ENCODE measurements at places on chromosomes 6 and 20. TPM values are rescaled to one million over a fixed set of nuclear protein-coding genes. Genes with fewer than 3 reads are reported as not detected.

SIRPB2 gene
- not detected for total RNA-seq

SCRT2 gene
- total RNA-seq = not detected

FOXQ1 gene
- total RNA-seq = not detected

RGS17 gene
- total RNA-seq = 1.7 TPM

RPP40 gene
- total RNA-seq = 22.2 TPM

FAM184A gene
- not detected for total RNA-seq

SAPCD1 gene
- not detected for total RNA-seq

ZC2HC1B gene
- not detected for total RNA-seq

C6orf132 gene
- 0.72 TPM for total RNA-seq

- peak; percentile 7 for DNase-seq
These were observed 17.8 kb downstream of the OR2H2 start for GRCh38 chr6:29602564-29603361.

DNA sequence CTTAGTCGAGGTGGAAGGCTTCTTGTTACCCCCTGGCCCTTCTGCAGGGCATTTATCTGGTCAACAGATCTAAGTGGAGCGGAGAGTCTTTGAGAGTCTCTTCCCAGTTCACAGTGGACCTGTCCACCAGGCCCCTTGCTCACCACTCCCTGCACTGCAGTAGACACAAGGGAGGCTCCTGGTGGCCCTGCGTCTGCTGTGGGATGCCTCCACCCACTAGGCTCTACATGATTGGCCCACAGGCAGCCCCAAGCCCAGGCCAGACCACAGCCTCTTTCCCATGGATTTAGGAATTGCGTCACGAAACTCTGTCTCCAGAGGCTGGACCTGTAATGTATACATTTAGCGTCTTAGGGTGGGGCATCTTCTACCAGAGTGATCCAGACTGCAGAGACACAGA is 28.4 kb downstream of the TBC1D7 start:
- DNase-seq = no peak

DNA sequence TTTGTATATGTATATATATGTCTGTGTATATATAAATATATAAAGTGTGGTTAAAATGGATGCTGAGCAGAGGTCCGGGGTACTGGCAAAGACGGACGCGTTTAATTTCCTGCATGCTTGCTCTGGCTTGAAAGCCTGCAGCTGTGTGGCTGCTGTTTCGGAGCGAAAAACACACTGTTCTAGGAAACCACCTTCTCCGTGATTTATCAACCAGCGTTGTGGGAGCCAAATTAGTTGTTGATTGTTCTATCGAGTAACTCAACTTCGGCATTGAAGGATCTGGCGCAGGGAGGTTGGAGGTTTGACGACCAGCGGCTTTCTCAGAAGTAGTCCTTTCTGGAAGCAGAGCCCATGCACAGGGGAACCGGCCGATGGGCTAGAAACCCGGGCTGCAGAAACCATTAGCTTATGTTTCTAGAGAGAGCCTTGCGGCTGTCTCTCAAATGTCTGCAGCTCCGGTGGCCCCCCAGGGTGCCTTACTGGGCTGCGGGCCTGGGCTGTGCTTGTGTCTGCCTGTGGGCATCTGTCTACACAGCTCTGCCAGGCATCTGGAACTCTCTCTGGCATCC is 81.8 kb downstream of the EDN3 start:
- no peak for DNase-seq

DNA sequence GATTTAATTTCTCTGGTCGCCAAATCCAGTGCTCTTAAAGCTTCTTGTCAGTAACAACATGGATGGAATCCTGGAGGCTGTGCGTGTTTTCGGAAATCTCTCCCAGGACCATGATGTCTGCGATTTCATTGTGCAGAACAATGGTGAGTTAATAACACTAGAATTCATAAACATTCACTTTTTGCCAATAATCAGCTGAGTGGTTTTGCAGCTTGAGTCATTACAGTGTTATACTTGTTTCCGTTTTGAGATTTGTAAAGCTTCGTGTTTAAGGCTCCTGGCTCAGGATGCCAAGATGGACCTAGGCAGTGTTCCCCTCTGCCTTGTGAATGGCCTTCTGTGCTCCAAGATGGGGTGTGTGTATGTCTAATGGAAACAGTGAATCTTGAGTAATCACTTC is 113.8 kb downstream of the ARMC2 start:
- DNase-seq = peak; percentile 90

DNA sequence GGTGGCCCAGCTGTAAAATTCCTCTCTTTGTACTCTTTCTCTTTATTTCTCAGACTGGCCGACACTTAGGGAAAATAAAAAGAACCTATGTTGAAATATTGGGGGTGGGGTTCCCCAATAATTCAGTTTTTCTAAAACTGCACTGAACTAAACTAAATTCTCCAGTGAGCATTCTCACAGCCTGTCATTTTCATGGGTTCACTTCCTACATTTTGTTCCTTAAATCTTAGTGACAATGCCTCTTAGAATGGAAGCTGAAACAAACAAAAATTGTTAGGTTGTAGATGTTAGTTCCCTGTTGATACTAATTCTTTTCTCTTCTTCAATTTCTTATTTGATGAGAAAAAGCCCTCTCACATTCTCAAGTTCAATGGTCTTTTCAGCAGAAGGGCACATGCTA is 35.8 kb upstream of the IFNGR1 start:
- no peak for DNase-seq

DNA sequence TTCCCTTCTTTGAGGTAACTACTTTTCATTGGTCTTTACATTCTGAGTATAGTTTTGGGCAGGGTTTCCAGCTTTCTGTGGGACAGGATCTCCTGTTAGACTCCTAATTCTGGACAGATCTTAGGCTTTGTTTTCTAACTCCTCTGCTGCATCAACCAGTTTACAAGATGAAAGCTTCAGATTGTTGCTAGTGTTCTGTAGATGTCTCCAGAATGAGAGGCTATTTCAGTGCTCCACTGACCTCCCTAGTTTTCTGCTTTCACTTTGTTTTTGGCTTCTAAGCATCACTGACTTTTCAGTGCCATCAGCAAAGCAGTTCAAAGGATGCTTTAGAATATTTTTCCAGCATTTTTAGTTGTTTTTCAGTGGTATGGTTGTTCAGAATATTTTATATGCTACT is 101.4 kb downstream of the LIN28B start:
- DNase-seq = no peak

- DNase-seq = no peak
These were observed 189.1 kb downstream of the TBX18 start for GRCh38 chr6:84575264-84575663.

DNA sequence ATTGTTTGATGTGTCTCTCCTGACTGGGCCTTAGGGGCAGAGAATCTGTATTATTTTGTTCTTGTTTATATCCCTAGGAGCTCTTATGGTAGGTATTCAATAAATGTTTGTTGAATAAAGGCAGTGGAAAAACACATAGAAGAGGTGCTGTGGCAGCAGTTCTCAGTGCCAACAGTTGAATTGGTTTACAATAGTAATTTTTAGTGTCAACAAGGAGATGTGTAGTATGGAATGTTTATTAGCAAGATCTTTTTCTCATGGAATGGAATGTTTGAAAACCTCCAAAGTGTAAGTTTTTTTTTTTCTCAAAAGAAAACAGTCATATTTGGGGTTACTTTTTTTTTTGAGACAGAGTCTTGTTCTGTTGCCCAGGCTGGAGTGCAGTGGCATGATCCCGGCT is 28.0 kb downstream of the ASXL1 start:
- no peak for DNase-seq

DNA sequence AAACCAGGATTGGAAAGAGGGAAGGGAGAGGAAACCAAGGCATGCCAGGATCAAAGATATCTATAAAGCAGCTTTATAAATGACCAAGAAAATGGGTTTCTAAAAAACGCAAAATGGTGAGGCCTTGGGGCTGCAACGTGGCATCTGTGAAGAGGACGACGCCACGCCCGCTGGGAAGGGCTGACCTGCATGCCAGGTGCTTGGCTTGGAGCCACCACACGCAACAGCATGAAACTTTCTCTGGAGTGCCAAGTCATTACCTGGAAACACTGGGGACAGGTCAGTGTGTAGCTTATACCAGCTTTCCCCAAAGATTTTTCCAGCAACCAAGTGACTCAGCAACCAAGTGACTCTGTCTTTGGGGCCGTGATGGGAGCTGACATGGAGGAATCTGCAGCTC is 82.5 kb downstream of the POPDC3 start:
- no peak for DNase-seq

GRCh38 chr6:37062424-37062823 is 57.0 kb downstream of the FGD2 start:
- DNase-seq = no peak

DNA sequence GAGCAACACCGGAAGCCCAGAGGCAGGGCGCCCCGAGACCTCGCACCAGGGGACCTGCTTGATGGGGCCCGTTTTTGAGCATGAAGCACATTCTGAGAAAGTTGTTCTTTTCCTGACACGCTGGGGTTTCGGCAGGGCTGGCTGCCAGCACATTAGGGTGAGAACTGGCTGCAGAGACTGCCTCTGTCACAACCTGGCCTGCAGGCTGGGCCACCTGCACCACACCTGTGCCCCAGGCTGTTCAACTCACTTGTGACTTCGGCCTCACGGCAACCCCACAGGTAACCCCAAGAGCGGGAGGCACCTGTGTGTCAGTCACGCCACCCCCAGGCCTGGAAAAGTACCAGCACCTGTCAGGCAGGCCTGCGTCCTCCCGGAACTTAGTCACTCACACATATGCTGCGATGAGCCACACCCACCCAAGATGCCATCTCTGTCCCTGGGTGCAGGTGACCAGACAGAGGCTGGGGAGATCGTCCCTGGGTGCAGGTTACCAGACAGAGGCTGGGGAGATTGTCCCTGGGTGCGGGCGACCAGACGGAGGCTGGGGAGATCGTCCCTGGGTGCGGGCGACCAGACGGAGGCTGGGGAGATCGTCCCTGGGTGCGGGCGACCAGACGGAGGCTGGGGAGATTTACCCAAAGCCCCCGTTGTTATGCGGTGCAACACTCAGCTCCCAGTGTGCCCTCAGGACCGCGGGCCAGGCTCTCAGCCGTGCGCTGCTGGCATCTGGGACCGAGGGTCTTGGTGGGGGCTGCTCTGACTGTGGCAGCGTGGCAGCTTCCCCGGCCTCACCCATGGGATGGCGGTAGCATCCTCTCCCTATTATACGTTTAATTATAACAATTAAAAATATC is 82.5 kb upstream of the BHLHE23 start:
- DNase-seq = no peak

GRCh38 chr20:11989018-11989771 is 71.5 kb downstream of the BTBD3 start:
- DNase-seq = no peak

GRCh38 chr6:49325891-49326290 is 137.2 kb downstream of the MMUT start:
- no peak for DNase-seq

- DNase-seq = peak; percentile 48
These were observed 63.0 kb upstream of the CD2AP start for GRCh38 chr6:47414423-47415167.

- DNase-seq = peak; percentile 29
These were observed 4.5 kb upstream of the EBF4 start for GRCh38 chr20:2688041-2688591.

DNA sequence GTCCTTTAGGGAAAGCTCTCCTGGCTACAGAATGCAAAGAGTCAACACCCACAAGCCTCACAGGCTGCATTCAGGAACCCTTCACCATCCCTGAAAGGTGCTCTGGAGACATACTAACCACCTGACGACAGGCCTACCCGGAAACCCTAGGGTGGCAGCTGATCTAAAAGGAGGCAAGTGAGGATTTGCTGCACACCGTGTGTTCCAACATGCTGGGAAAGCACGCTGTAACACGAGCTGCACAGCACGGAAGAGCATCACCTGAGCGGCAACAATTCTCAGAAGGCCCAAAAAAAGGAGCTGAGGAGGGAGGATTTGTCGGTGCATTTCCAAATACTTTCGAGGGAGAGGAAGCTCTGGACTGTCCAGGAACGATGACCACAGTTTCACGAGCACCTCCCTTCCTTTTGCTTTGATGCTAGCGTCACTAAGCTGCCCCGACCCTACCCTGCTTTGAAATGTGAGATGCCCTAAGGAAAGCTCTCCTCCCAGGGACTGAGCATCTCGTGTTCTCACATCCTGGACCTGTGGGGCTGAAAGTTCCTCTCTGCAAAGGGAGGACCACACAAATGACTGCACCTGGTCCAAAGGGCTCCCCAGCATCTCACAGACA is 87.0 kb downstream of the PPP1R3G start:
- DNase-seq = no peak

DNA sequence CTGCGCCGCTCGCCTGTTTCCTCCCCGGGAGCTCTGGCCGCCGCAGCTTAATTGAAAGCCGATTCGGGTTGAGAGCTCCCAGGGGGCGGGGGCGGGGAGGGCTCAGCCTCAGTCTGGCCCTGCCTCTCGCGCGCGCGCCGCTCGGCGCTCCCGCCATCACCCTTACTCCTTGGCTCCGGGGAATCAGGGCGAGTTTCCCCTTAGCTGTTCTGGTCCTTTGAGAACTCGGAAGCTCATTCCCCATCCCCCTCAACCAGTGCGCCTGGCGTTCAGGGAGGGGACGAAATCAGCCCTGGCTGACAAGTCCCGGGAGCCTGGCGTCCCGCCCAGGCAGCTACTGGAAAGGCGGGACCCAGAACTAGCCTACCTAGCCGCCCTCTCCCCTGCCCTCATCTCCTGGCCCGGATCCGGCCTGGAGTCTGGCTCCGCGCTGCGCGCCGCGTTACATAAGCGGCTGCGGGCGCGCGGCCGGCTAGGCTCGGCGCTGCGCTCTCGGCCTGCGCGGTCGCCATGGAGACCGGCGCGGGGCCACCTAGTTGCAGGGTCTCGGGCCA is 2.8 kb downstream of the SLC12A5 start:
- no peak for DNase-seq

DNA sequence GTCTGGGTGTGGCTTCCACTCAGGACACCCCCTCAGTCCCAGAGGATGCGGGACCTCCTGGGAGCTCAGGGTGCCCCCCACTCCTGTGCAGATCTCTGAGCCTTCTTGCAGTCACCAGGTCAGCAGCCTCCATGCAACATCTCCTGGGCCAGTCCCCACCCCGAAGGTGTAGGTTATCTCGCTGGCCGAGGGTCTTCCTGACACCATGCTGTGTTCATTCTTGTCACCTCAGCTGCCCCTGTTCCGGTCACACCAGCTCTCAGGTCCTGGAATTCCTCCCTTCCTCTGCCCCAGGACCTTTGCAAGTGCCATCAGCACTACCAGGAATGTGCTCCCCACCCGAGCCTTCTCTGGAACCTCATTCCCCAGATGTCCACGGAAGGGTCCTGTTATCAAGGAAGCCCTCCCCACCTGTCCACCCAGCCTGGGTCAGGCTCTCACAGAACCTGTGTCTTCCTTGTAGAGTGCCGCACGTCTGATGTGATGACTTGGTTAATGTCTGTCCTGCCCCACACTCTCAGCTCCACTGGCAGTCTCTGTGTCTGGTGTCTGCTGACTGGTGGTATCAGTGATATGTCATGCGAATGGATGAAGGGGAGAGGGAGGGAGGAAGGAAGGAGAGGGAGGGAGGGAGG is 329.6 kb downstream of the TAF4 start:
- DNase-seq = no peak

- DNase-seq = no peak
These were observed 58.5 kb downstream of the GRM1 start for GRCh38 chr6:146087386-146087785.

DNA sequence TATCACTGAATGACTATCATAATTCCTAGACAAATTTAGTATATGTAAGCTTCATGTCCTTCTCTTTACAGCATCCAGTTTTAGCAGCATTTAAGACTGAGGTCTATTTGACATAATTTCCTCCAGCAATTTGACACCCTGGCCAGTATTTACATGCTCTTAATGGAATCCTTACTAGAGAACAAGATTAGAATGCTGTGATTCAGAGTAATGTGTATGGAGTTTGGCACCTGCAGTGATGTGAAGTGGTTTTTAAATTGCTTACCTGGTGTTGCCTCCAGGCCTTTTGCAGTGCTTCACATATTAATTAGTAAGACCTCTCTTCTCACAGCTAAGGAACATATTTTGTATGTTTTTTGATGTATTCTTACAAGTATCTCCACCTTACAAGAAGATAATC is 9.8 kb downstream of the NKX2-4 start:
- no peak for DNase-seq

Measured in IMR-90 (cell line).